GM13977 (cell line): ENCODE measurements at places on chromosomes 13 and 19.

- DNase-seq, result peak; percentile 88
Observed at GRCh38 chr19:737591-738093, 13.3 kb upstream of the MISP start.

- DNase-seq, result peak; percentile 62
Observed at GRCh38 chr19:38686530-38686888, 39.1 kb downstream of the ACTN4 start.

- peak; percentile 61 for DNase-seq
Observed at GRCh38 chr19:11881151-11881800, 6.3 kb upstream of the ZNF69 start.

- DNase-seq, result no peak
Observed at GRCh38 chr13:23715762-23716235, 145.6 kb downstream of the TNFRSF19 start.

- DNase-seq, result no peak
Observed at GRCh38 chr19:32866564-32867265, 2.9 kb downstream of the SLC7A9 start.

DNA sequence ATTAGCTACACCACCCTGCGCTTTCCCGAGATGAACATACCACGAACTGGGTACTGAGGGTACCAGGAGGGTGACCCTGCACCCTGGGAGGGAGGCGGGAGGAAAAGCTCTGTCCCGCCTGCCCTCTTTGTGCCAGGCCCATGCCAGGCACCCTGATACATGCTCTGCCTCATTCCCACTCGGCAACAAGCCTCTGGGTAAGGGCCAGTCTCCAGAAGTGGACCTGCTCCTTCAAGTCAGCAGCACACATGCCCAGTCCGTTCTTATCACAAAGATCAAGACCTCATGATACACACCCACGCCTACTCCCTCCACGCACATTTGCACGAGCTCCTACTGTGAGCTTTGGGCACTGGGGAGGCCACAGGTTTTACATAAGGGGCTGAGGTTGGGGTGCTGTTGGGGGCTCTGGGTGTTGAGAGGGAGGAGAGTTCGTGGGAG lies 2.0 kb upstream of the FFAR1 start:
- DNase-seq, result peak; percentile 28

DNA sequence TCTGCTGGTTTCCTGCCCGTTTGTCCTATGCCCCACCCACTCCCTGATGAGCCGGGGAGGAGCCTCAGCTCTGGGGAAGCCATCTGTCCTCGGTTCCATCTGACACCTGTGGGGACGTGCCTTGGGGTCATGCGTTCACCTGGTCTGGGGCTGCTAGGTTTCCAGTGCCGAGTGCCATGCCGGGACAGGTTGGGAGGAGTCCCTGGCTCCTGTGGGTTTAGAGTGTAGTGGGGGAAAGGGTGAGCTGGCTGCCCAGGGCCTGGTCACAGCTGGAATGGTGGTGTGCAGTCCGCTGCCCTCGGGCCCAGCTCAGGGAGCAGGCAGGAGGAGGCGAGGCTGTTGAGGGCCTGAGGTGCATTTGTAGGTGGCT lies 2.5 kb downstream of the KDM4B start:
- DNase-seq, result no peak

- DNase-seq, result no peak
Observed at GRCh38 chr19:38319421-38320258, at the start of gene KCNK6. Gene KCNK6 (plus strand): TSS chr19:38319845. CDS start chr19:38319951, 106 bp downstream.

DNA sequence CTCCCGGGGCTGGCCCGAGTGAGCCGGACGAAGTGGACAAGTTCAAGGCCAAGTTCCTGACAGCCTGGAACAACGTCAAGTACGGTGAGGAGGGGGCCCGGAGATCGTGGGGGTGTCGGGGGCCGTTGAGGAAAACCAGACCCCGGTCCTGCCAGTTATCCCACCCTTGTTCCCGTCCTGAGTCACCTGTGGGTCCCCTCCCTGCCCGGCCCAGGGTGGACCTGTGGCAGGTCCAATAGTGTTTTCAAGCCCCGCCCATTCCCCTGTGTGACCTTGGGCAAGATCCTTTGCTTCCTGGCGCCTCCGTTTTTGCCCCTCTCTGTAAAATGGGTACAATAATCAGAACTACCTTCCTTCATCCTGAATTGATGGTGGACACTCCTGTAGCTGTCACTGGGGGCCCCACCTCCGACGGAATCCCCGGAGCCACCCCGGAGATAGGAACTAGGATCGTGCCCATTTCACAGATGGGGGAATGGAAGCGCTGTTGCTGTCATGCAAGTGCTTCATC lies 593 bp downstream of the ATG4D start:
- peak; percentile 62 for DNase-seq

DNA sequence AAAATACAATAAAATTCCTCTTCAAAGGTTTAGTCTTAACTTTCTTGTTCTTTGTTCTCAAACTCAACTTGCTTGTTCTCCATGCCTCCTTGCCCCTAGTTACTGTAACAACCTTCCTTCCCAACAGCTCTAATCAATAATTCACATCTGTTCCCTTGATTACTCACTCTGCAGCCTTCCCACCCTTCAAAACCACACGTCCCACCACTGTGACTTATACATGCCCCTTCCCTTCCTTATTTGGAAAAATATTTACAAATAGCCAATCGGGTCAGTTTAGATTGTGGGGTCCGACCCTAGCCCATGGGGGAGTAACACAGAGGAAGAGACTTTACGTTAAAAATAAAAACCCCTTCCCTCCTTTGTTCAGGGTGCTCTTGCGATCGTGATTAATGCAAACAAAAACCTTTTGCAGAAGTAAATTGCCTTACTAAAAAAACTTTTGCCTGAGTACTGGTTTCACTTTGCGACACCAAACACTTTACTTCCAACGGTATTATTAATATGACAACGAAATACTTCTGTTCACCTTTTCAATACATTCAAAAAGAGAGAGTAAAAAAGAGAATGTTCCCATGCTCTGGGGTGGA lies 512 bp upstream of the ZNF93 start:
- DNase-seq, result no peak

DNA sequence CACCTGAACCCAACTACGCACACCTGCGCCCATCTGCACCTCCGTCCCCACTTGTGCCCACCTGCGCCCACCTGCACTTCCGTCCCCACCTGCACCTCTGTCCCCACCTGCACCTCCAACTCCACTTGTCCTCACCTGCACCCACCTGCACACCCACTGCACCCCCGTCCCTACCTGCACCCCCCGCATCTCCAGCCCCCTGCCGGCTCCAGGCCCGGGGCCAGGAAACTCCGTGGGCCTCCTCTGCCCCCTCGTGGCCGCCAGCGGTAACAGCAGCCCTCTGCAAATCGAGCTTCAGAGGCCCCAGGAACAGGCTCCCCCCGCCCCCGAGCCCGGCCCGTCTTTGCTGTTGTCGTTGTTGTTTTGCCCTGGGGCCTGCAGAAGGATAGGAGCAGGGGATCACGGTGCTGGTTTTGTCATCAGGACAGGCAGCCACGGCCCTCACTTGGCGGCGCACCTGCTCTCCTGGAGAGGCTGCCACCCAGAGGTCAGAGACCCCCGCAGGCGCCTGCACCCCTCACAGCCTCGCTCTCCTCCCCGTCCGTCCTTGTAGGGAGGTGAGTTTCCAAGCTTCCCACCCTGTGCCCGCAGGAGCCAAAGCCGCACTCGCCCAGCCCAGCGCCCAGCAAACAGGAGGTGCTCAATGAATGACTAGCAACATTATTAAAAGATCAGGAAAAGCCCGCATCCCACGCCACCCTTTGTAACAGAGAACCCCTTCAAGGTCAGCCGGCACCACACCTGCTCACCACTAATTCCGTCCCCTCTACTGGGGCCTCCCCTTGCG lies 65.4 kb downstream of the GNG7 start:
- DNase-seq, result peak; percentile 91

DNA sequence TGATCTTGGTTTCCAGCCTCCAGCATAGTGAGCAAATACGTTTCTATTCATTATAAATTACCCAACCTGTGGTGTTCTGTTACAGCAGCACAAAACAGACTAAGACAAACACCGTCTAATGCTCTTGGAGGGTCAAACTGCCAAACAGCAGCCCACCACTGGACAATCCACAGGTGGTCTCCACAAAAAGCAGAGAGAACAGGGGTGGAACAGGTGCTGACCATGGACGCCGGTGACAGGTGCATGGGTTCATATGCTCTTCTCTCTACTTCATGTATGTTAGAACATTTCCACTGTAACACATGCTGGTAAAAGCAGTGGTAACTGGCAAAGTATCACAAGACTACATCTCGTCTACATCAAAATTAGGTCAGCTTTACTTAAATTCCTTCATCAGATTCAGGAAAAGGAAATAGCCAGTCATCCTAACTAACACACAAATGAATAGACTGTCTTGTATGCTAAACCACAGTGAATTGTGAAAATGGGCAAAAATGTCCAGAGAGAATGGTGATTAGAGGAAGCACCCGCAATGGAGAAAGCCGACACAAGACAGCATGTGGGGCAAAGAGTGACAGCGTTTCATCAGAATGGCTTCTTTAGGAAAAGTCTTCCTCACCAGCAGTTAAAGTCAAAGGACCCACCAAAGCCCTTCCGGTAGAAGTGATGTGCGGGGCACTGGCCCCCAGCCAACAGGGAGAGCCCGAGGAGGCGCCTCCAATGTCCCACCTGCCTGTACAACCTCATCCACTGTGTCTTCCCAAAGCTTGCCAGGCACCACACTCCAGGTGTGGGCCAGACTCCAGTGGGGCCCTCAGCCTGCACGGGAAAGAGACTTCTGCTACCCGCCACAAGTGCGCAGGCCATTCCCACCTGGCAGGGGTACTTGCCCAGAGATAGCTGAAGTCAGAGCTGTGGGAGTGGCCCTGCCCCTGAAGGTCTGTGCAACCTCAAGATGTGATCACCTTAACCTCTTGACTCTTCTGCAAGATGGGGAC lies 6.5 kb downstream of the CARS2 start:
- DNase-seq, result no peak

GRCh38 chr19:39599116-39599515 lies 3.2 kb upstream of the LGALS13 start:
- peak; percentile 24 for DNase-seq

DNA sequence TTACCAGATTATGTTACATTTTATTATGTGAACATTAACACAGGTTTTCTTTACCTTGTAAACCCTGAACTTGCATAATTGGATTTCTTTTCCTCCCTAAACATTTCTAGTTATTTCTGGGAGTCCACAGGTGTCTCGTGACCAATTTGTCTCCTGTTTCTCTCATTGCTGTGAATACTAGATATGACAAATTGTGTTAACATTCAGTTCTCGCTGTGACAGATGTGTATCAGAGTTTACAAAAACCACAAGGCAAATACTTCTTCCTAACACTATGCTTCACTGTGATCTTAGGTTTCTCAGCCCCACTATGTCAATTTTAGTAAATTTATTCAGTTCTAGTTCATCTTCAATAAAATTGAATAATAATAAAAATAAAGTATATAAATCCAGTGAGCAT lies 1554.9 kb downstream of the EFNB2 start:
- no peak for DNase-seq

DNA sequence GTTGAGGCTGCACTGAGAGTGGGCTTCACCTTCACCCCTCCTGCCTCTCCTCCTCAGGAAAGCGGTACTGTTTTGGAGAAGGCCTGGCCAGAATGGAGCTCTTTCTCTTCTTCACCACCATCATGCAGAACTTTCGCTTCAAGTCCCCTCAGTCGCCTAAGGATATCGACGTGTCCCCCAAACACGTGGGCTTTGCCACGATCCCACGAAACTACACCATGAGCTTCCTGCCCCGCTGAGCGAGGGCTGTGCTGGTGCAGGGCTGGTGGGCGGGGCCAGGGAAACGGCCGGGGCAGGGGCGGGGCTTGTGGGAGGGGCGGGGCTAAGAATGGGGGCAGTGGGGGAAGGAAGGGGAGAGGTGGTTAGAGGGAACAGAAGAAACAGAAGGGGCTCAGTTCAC lies 7.5 kb downstream of the CYP2A13 start:
- DNase-seq, result no peak

- DNase-seq, result no peak
Observed at GRCh38 chr13:98216711-98217285, 39.7 kb upstream of the RNF113B start.

DNA sequence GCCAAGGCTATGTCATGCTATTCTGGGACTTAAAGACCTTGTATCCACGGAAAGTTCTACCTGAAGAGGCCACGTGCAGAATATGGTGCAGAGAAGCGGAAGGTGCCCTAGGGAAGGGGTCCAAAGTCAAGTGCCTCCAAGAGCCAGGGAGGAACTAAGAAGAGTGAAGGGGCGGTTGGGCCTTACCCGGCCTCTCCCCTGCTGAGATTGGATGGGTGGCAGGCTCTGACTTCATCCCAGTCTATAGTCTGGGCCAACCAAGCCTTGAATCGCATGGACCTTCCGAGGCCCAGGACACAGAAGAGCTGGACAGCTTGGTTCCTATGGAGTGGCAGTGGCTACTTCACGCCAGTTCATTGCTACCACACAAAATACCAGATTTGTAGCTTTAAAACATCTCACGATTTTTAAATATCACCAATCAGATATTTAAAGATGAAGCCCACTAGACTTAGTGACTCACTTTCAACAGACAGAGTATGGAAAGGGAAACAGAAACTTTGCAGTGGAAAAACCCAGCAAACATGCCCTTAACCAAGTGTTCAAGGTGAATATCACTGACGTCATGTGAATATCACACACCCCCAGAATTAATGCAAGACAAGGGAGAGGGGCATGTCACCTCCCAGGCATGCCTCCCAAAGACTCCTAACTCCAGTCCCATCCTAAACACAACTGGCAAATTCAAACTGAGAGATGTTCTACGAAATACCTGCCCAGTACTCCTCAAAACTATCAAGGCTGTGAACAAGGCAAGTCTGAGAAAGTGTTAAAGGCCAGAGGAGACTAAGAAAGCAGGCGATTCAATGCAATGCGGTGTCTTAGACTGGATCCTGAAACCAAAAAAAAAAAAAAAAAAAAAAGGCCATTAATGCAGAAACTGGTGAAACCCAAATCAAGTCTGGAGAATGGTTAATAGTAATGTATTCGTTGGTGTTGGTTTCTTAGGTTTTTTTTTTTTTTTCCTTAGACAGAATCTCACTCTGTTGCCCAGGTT lies 10.2 kb downstream of the C19orf12 start:
- peak; percentile 79 for DNase-seq

DNA sequence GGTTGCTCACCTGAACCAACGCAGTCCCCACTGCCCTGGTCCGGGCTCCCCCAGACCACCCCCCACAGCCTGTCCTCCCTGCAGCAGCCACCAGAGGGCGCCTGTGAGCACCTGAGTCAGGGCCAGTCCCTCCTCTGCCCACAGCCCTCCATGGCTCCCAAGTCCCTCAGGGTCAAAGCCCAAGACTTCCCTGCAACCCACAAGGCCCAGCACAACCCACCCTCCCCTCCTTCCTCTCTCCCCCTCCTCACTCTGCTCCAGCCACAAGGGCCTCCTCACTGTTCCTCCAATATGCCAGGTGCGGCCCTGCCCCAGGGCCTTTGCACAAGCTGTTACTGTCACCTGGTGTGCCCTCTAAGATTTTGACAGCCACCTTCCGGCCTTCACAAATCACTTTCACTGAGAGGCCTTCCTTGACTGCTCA lies 10.9 kb downstream of the GNA15 start:
- DNase-seq, result no peak

DNA sequence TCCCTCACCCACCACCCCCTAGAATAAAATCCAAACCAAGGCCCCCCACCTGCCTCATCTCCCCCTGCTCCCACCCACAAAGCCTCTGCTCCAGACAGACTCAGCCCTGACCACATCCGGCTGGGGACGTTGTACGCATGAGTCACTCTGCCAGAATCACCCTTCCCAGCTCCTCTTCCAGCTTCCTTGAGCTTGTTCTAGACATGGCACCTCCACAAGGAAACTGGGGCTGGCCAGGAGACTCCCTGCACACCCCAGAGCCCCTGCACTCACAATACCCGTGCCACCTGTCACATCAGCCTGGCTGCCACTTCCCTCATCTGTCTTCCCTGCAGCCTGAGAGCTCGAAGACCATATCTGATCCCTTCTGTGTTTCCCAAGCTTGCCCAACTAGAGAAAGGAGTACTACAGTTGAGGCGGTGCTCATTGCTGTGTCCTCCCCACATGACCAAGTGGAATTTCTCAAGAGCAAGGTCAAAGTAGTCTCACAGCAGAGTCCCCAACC lies 9.7 kb downstream of the DEDD2 start:
- DNase-seq, result no peak
